ENCODE measurements at places on chromosomes 5 and 9.

- no peak for DNase-seq
These were observed 99.8 kb upstream of the MAP1B start for GRCh38 chr5:72007336-72008111.

DNA sequence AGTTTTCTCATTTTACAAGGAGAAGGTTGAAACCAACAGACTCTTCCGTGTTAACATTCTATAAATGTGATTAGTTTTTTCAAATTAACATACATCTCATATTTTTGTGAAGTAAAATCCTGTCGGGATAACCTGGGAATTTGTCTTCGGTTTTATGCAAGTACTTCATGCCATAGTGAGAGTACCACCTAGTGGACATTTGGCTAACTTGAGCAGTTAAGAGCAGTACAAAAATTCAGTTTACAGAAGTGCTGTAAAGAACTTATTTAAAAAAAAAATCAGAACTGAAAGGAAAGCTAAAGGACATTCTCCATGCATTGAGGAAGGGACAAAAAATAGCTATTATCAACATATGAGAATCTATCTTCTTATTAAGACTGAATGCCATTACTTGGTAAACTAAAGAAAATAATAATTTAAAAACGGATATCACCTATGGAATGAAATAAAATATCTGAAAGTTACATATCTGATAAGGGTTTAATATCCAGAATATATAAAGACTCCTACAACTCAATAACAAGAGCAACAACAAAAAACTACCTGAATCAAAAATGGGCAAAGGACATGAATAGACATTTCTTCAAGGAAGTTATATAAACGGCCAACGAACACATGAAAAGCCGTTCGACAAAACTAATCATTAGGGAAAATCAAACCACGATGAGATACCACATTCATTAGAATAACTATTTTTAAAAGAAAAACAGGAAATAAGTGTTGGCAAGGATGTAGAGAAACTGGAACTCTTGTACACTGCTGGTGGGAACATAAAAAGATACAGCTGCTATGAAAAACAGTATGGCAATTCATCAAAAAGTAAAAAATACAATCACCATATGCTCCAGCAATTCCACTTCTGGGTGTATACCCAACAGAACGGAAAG, 117.0 kb upstream of the GNA14 start:
- no peak for DNase-seq

DNA sequence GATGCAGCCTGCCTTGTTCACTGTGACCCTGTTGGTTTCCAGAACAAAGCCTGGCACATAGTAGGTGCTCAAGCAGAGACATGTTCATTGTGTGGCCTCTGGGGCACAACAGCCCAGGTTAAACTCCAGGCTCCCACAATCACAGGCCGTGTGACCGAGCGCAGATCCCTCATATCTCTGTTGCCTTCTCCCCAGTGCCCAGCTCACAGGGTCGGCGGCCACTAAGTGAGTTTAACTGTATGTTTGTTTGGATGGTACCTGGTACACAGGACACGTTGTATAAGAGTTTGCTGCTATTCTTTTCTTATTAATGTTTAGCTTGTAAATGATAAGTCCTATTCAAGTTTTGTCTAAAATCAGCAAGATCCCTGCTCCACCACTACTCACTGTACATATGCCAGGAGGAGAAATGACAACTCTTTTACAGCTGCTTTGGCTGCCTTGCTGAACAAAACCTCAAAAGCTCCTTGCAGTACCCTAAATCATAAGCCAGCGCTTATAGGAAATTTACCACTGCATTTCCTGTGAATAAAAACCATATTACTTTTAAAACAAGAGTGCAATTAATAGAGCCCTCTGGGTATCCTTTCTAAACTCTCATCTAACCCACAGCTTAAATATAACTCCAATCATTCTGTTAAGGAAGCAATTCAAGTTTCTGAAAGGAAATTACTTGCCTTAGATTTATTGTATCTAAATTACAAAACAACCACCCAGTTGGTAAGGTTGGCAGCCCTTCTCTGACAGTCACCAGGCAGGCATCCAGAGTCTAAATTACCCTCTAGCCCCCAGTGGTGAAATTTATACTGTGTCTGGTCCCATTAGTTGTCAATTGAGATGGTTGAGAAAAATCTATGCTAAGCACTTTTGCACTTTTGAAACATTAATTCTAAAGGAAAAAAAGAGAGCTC, 379.4 kb downstream of the SEMA5A start:
- no peak for DNase-seq

GRCh38 chr5:33690374-33691135, 201.2 kb downstream of the ADAMTS12 start:
- DNase-seq, result no peak

DNA sequence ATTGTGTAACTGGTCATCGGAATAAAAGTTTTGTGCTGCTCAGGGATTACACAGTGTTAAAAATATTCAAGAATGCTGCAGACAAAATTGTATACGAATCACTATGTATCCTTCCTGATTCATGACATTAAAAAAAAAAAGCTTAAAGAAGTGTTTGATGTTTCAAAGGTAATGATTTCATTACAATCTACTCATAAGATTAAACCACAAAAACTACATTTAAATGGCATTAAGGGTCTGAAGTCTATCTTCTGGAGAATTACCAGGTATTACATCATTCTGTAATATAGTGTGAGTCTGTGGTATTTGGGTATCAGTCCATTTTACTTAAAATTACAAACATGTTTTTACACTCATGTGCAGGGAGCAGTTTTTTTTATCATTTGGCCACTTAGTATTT, 324.4 kb downstream of the NDUFS4 start:
- DNase-seq, result no peak

GRCh38 chr5:65451436-65451835, 30.3 kb downstream of the ADAMTS6 start:
- DNase-seq, result no peak

- no peak for DNase-seq
These were observed 28.1 kb downstream of the PTGES2 start for GRCh38 chr9:128099231-128099931.

- DNase-seq, result no peak
These were observed 34.0 kb upstream of the NCS1 start for GRCh38 chr9:130138171-130138653.
